CD4-positive, alpha-beta T cell treated with Interleukin-2 at 100 ng/mL for 4 hours (primary cell): ENCODE measurements at places on chromosomes 12 and 14.

GRCh38 chr12:132137483-132138125 lies 6.5 kb downstream of the DDX51 start:
- DNase-seq: no peak

DNA sequence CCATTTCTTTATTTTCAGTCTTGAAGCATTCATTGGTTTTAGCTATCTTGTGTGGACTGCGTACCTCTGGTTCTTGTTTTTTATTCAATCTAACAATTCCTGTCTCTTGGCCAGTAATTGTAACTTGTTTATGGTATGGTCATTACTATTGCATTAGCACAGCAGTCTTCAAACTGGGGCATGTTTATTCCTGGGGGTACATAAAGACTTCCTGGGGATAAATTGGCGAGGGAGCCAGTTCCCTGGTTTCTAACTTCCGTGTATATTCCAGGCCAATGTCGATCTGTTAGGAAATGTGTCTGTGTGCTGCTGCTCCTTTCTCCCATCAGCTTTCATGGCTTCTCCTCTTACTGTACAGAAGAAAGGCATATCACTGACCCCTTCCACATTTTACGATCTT lies 13.7 kb upstream of the EVL start:
- no peak for DNase-seq

DNA sequence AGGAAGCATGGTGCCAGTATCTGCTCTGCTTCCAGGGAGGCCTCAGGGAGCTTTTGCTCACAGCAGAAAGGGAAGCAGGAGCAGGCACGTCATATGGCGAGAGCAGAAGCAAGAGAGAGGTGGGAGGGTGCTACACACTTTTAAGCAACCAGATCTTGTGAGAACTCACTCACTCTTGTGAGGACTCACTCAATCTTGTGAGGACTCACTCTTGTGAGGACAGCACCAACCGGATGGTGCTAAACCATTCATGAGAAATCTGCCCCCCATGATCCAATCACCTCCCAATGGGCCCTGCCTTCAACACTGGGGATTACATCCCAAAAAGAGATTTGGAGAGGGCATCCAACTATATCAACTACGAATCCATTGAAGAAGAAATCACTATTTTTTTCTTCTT lies 34.3 kb upstream of the LMNTD1 start:
- no peak for DNase-seq

DNA sequence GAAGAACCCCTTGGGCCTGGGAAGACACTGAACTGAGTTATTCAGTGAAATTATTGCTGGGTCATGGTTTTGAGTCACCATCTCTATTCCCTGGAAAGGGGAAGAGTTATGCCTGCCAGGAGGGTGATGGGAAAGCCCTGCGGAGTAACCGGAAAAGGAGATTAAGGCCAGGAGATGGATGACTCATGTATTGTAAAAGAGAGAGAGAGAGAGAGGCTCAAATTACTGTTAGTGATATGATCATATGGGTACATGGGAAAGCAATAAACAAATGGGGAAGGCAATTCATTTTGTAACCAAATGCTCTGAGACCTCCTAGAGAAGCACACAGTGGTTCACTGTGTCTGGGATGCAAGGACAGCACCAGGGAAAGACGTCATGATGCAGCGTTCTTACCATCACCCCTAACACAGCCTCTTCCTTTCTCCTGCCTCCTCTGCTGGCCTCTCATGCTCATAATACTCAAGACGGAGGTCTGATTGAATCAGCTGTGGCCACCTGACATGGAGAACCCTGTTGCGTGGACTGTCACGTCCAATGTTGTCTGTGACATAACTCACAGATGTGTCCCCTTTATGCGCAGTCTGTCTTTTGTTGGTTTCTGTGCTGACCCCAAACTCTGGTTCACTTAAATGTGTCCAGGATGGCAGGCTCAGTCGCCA lies 243.7 kb downstream of the TMEM132D start:
- DNase-seq: no peak

DNA sequence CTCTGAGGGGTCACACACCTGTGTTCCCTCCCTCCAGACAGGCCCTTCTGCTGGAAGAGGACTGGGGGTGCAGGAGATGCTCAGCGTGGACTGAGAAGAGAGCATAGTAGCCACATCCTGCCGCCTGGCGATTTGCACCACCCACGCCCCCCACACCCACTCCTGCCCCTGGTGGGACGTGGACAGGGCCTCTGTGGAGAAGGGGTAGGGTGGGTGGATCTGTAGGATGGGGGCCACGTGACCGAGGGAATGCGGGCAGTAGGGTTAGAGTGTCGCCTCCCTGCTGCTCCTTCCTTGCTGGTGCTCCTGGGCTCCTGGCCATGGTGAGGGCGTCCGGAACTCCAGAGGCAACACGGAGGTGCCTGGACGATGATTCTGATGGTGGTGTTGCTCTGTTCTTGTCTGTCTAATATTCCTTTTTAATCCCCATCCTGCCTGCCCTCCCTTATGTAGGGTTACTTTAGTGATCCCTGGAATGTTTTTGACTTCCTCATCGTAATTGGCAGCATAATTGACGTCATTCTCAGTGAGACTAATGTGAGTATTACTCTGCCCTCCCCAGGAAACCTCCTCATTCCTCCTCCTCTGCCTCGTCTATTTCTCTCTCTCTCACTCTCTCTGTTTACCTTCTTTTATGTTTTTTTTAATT lies 161.5 kb upstream of the FKBP4 start:
- DNase-seq: no peak

DNA sequence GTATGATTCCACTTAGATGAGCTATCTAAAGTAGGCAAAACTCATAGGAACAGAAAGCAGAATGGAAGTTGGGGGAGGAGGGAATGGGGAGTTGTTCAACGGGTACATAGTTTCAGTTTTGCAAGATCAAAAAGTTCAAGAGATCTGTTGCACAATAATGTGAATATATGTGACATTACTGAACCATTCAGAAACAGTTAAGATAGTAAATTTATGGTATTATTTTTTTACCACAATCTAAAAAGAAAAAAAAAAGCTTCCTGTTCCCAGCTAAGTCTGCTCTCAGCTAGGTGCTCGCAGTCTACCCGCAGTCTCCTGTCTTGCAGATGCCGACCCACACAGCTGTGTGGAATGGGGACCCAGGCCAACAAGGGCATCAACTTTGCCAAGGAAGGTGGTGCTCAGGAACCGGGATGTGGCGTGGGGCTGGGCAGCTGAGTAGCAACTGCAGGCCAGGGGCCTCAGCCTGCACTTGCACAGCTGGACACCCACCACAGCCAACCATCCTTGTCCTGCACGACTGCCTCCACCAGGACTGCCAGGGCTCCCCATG lies 15.3 kb upstream of the ANO6 start:
- DNase-seq: no peak

GRCh38 chr14:57987596-57988300 lies 121.9 kb upstream of the SLC35F4 start:
- no peak for DNase-seq

DNA sequence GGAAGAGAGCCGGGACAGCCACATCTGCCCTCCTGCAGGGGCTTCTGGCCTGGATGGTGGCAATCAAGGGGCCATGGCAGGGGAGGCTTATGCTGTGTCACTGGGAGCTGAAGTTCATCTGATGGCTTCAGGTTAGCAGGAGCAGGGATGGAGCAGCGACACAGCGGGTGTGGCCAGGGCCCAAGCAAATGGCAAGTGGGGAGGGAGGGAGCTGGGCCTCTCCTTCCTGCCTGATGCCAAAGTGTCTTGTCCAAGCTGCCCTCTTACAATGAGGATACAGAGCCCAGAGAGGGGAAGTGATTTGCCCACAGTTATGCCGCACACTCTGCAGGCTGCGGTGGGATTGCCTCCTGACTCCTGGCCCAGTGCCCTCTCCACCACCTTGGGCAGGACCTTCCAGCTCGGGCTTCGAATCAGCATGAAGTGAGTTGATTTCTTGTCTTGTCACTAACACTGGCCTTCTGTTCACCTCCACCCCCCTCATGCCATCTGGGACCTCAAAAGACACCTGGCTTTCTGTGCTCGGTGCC lies 51.3 kb downstream of the IQSEC3 start:
- DNase-seq: no peak

DNA sequence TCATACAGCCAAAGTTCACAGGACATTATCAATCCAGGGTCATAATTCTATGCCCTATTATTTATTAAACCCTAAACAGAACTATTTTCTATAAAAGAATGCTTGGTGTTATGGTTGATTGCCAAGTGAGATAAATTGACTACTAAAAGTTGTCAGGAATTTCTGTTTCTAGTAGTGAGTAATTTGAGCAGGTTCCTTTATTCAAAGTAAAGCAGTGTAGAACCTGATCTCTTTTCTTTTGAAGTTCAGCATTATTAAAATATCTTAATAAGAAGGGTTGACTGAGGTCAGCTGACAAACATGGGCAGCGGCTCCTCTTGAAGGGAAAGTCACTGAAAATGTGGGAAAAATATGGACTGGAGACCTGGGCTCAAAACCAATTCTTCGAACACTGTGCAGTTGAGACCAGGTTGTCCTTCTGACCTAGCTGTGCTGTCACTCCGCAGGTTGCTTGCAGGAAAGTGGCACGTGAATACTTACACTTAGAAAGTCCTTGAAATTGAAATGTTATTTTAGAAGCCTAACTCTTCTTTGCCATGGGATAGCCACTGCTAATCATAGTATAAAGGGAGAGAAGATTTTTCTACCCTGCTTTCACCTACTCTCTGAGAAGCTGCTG lies 141.0 kb downstream of the RASSF9 start:
- DNase-seq: no peak

DNA sequence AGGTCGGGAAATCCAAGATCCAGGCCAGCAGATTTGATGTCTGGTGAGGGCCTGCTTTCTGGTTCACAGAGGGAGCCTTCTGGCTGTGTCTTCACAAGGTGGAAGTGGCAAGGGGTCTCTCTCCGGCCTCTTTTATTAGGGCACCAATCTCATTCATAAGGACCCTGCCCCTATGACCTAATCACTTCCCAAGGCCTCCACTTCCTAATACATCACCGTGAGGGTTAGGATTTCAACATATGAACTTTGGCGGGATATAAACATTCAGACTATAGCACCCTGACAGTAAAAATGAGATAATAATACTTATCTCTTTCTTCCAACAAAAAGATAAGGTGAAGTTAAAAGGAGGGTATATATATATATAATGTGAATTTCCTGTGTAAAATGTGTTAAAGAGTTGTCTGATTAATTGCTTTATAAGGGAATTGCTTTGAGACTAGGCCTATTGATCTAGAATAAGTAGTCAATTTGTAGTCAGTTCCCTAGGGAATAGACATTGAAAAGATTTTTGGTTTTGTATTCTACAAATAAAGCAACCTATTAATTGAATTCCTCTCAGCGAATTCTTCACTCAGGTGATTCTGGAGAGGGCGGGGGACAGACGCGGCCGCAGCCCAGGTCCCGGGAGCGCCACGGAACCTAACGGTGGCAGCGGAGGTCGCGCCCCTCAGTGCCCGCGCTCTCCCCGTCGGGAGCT lies 516 bp upstream of the LGALS3 start:
- DNase-seq: no peak

DNA sequence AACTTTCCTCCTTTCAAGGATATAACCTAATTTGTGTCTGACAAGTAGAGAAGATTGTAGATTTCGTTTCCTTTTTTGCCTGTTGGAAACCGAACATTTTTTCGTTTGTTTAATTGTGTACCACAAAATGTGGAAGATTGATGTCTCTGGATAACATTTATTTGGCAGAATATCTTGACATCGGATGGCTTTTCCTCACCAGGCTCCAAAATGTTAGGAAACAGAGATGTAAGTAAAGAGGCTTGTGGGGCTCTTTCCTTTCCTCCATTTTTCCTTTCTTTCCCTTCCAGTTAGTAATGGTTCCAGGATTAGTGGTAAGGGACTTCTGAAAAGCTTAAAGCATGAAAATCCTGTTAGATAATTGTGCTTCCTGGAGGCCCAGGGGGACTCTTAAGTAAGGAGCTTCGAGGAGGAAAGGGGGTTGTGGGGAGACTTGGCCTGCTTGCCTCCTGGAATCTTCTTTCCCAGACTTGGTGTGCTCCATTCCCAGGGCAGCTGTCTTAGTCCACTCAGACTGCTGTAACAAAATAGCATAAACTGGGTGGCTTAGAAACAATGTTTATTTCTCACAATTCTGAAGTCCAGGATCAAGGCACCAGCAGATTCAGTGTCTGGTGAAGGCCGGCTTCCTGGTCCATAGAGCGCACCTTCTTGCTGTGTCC lies 243.1 kb upstream of the PWP1 start:
- no peak for DNase-seq

DNA sequence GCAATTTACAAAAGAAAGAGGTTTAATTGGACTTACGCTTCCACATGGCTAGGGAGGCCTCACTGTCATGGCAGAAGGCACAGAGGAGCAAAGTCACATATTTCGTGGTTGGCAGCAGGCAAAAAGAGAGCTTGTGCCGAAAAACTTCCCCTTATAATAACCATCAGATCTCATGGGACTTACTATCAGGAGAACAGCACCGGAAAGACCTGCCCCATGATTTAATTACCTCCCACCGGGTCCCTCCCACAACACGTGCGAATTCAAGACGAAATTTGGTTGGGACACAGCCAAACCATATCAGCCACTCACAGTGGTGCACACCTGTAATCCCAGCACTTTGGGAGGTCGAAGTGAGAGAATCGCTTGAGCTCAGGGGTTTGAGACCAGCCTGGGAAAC lies 68.5 kb downstream of the FBXL14 start:
- DNase-seq: no peak

GRCh38 chr12:107360482-107360881 lies 267.1 kb upstream of the CRY1 start:
- DNase-seq: no peak

GRCh38 chr14:76997257-76997970 lies 31.1 kb downstream of the IRF2BPL start:
- no peak for DNase-seq

- DNase-seq: no peak
Measured at GRCh38 chr14:55571125-55571889, 8.7 kb upstream of the KTN1 start.

GRCh38 chr12:32400114-32400672 lies 835 bp downstream of the FGD4 start:
- no peak for DNase-seq

DNA sequence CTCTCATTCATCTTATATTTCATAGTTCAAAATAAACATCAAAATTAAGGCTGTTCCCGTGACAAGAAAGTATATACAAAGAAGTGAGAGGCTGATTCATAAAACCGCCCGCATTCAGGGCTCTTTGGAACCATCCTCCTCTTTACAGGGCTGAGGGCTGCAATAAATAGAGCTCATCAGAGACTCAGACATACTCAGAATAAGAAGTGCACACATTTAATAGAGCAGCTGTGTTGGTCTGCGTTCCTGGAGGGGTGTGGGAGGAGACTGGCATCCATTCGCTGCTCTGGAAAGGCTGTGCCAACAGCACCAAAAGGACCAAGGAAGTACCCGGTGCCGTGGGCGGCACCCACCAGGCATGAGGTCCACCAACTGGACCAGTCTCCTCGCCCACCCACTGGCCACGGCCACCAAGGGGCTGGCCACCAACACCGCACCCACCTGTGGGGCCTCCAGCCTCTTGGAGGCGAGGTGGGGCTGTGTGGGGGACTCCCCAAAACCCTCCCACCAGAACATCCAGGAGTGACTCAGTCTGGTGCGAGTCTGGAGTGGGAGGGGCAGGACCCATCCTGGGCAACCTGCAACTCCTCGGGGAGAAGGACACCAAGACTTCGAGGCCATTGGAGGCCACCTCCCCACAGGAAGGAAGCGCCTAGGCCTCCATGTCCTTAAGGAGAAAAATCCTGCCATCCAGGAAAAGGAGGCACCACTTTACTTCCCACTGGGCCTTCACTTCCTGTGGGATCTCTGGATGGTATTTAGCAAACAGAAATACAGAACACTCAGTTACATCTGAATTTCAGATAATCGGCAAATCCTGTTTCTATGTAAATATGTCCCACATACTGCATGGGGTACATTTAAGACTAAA lies 32.7 kb downstream of the VCPKMT start:
- peak; percentile 81 for DNase-seq
